ENCODE measurements at places on chromosomes 5 and 9.
A peak's percentile ranks its signal among the peaks of the same experiment; 100 is the strongest.

DNA sequence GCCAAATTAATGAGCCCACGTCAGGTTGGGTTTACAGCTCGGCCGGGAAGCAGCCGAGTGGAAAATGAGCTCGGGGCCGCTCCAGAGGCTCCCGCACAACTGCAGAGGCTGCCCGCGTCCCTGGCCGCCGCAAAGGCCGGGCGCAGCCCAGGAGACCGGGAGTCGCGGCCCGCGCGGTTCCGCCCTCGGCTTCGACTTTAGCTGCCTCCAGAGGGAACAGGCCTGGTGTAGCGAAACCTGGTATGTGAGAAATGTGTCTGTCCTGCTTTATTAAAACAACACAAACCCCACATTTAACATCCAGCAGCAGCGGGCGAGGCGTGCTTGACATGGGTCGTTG is 66.2 kb downstream of the FOXD1 start:
- no peak for DNase-seq

GRCh38 chr5:102539562-102539961 is 40.8 kb upstream of the SLCO6A1 start:
- no peak for DNase-seq

- DNase-seq: peak; percentile 88
Observed at GRCh38 chr5:72156946-72157624, 49.8 kb downstream of the MAP1B start.

GRCh38 chr5:32601623-32602295 is 16.4 kb downstream of the SUB1 start:
- DNase-seq: no peak

DNA sequence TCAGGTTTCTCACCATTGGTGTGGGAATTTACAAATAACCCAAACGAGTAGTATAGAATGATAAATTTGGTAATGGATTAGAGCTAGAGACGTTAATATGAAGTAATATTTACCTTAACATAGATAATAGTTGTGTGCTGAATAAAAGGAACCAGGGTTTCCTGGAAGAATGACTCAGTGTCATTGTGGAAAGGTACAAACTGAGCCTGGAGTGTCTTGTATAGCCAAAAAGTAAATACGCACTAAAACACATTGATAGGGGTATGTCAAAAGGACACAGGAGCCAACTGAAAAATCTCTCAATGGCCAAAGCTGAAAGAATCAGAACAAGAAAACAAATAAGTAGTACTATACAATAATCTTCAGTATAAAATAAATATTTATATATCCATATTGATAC is 363.5 kb downstream of the SLCO4C1 start:
- no peak for DNase-seq

- no peak for DNase-seq
Observed at GRCh38 chr5:42650084-42650483, 106.5 kb upstream of the CCDC152 start.

DNA sequence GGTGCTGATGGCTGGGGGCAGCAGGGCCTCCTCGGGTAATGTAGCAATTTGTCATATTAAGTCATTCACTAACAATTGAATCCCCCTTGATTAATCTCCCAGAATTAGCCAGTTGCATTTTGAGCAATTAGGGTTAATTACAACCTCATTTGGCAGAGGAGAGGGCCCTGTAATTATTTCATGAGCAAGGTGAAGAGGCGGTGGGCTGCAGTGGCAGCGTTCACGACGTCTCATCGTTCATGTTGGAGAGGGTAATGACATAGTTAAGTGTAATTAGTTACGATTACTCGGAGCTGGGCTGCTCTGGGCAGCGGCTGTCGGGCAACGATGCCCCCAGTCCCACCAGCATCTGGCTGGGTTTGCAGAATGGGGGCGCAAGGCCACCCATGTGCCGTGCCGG is 46.0 kb downstream of the NEK6 start:
- DNase-seq: no peak

- DNase-seq: no peak
Observed at GRCh38 chr9:108017671-108018070, 528.1 kb upstream of the KLF4 start.

- DNase-seq: no peak
Observed at GRCh38 chr5:1363160-1363559, 18.3 kb upstream of the CLPTM1L start.

- no peak for DNase-seq
Observed at GRCh38 chr5:89338935-89339334, 456.0 kb upstream of the MEF2C start.

GRCh38 chr9:10251490-10251889 is 361.3 kb downstream of the PTPRD start:
- no peak for DNase-seq

DNA sequence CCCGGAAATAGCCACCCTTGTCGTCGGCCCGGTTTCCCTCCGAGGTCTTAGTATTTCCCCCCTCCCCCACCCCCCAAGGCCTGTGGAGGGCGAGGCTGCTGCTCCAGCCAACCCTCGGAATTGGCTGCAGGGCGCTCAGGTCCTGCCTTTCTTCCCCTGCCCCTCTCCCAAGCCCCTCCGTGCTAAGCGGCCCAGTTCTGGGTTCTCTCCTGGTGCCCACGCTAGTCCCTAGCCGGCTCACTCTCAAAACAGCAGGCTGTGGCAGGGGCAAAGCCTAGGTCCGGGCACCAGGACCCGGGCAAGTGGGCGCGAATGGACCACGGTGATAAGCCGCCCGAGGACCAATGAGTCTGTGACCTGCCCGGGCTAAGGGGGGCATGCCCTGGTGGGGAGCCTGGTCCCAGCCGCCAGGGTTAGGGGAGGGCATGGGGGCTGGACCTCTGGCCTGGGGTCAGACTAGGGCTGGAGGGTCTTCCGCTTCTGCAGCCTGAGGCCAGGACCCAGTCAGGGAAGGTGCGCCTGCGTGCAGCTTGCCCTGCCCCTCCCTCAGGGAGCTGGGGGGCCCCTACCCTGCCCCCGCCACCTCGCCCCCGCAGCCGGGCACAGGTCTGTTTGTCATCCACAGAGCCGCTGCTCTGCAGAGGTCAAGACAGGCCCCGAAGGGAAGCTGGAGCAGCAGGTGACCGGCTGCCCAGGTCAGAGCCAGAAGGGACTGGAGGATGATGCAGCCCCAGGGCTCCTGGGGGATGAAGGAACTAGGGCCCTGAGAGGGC is 5.0 kb upstream of the IRX4 start:
- DNase-seq: no peak

DNA sequence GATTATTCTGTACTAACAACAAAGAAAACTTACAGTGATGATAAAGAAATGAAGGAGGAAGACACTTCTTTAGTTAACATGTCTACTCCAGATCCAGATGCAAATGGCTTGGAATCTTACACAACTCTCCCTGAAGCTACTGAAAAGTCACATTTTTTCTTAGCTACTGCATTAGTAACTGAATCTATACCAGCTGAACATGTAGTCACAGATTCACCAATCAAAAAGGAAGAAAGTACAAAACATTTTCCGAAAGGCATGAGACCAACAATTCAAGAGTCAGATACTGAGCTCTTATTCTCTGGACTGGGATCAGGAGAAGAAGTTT is 67.9 kb downstream of the VCAN start:
- no peak for DNase-seq

- DNase-seq: no peak
Observed at GRCh38 chr5:179954434-179954833, 46.7 kb upstream of the TBC1D9B start.

DNA sequence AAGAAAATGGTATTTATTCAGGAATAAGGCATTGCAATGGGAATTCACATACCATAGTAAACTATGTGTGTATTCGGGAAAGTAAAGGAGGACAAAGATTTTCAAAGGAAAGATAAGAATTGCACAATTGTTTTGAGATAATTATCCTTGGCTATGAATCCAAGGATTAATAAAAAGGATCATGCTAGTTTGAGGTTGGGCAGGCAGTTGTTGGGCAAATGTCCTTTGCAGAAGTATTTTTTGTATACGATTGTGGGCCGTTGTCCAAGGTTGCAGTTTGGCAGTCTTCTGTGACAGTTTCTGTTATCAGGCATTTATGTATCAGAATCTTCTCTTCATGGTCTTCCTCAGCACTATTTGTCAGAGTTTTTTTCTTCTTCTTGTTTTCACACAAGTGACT is 10.6 kb upstream of the UBAP2 start:
- no peak for DNase-seq

- no peak for DNase-seq
Observed at GRCh38 chr5:149780043-149780737, 50.1 kb downstream of the PPARGC1B start.

DNA sequence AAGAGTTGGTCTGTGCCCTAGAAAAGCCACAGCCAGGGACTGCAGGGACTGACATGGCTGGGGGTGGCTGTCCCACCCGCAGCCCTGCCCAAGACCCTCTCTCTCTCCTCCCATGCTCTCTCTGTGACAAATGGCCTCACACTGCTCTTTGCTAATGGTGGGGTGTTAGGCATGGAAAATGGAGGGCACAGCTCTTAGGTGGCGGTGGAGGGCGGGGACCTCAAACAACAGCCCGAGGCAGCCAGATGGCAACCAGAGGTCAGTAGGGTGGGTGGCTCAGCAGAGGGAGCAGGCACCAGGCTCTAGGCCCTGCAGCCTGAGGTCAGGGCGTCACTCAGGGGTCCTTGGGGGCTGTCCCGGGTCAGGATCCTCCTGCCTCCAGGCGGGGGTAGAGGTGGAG is 73.9 kb upstream of the DAB2IP start:
- no peak for DNase-seq

DNA sequence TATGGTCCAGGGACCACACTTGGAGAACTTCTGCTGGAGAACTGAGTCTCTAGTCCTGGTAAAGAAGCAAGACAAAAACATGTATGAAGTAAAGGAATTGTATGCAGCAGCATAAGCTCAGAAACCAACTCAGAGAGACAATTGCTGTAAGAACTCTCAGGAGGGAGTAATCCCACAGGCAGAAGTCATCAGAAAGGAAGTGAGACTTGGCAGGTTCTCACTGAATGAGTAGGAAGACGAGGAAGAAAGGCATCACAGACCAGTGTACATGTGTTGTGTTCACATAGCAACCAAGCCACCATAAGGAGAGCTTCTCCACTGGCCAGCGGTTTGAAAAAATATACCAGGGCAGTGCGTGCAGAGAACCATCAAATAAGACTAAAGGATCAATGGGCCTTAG is 57.9 kb upstream of the FST start:
- peak; percentile 89 for DNase-seq

- no peak for DNase-seq
Observed at GRCh38 chr9:135000647-135001245, 83.0 kb upstream of the FCN1 start.

- DNase-seq: no peak
Observed at GRCh38 chr5:179836225-179837019, 15.7 kb downstream of the SQSTM1 start.

All from stromal cell of bone marrow (primary cell).